ENCODE measurements at places on chromosomes 3 and 15.

GRCh38 chr3:116083683-116084082 lies 361.6 kb downstream of the LSAMP start:
- DNase-seq = peak; percentile 7

GRCh38 chr3:33883538-33883950 lies 85.1 kb downstream of the PDCD6IP start:
- DNase-seq = no peak

- DNase-seq = no peak
These were observed 25.9 kb downstream of the SERP1 start for GRCh38 chr3:150520408-150520807.

GRCh38 chr15:60821462-60822061 lies 342.6 kb upstream of the ICE2 start:
- DNase-seq = no peak

- no peak for DNase-seq
These were observed 370.2 kb downstream of the TIGIT start for GRCh38 chr3:114664006-114664405.

- no peak for DNase-seq
These were observed 48.0 kb upstream of the KLF13 start for GRCh38 chr15:31278544-31279220.

GRCh38 chr3:140387244-140387643 lies 290.6 kb upstream of the TRIM42 start:
- DNase-seq = no peak

DNA sequence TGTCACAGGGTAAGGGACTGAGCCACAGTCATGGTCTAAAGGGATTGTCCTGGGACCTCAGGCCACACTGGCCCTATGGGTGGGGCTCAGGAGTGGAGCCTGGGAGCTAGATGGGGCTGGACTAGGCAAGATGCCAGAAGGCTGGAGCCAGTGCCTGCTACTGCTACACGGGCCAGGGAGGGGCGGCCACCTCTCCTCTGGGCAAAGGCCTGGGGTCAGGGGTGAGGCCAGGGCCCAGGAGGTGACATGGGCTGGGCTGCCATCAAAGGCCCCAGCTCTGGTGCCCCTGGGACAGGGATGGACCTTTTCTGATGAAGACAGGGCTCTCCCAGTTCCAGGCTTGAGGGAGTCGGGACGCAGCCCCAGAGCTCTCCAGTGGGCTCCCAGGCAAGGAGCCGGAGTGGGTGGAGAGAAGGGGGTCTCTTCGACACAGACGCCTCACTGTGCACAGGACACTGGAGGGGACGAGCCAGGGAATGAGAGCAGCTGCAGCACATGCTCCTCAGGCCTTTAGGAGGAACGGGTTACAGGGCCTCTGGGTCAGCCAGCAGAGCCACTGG lies 62.1 kb upstream of the IQSEC1 start:
- no peak for DNase-seq

DNA sequence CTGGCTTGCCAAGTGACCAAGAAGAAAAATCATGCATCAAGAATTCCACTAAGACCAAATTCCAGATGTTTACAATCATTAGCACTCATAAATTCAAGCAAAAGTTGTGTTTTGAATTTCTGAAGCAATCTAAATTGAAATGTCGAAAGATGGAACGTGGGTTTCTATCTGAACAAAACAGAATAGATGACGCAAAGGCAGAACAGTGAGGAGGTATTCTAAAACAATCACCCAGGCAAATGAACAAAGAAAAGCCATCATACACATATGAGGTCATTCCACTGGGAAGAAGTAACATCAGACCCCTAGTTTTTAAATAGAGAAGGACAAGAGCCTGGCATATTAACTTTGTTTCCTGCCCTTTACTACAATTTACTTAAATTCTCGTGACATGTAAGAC lies 58.0 kb downstream of the MCF2L2 start:
- DNase-seq = no peak

GRCh38 chr15:39555885-39556284 lies 25.0 kb upstream of the THBS1 start:
- no peak for DNase-seq

DNA sequence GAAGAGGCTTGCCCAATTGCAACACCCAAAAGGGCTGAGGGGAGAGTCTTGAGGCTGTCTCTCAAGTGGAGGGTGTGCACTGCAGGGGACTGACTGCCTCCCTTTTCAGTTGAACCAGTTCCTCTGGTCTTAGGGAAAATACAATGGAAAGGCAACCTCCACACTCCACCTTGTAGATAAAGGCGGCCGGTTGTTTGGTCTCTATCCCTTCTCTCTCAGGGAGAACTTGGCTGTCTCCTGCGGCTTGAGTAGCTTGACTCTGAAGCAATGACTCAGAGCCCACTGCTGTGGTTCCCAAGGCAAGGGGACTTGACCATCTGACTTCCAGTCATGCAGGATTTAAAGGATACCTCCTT lies 143.2 kb upstream of the UMPS start:
- no peak for DNase-seq

DNA sequence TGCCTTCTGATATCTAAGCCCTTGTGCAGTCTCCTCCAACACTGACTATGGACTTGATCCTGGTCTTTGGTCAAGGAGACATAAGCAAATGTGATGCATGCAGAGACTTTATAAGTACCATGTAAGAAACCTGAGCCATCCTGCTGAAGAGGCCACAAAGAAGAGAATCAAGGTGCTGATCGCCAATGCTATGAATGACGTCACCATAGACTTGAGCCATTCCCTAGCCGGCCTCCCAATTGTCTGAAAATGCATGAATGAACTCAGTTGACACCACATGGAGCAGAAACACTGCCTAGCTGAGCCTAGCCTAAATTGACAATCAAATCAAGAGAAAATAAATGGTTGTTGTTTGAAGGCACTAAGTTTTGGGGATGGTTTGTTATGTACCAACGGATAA lies 51.9 kb downstream of the CERS3 start:
- no peak for DNase-seq

DNA sequence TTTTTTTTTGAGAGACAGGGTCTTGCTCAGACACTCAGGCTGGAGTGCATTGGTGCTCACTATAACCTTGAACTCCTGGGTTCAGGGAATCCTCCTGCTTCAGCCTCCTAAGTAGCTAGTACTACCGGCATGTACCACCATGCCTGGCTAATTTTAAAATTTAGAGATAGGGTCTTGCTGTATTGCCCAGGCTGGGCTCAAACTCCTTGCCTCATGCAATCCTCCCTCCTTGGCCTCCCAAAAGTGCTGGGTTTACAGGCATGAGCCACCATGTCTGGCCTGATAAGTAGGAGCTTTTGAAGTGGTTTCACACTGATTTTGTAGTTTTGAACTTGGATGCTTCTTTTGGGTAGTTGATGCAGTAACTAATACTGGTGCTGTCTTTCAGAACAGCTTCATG lies 7.8 kb downstream of the MAP2K1 start:
- DNase-seq = no peak

- no peak for DNase-seq
These were observed 2.4 kb downstream of the PML start for GRCh38 chr15:73996939-73997338.

DNA sequence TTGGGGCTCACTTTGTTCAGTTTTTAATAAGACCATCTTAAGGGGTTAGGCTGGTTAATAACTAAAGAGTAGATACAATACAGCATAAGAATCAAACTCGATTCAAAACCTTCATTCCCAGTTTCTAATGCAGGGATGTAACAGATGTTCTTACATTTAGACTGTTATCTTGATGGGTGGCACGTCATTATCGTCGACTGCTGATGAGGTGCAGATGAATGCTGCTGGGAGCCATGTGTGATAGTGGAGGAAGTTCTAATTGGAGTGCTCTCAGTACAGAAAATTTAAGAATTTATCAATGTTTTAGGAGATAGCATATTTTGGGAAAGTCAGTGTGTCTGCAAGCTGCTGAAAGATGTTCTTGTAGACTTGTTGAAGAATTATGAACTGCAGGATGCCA lies 331.5 kb downstream of the PTPRG start:
- DNase-seq = no peak

DNA sequence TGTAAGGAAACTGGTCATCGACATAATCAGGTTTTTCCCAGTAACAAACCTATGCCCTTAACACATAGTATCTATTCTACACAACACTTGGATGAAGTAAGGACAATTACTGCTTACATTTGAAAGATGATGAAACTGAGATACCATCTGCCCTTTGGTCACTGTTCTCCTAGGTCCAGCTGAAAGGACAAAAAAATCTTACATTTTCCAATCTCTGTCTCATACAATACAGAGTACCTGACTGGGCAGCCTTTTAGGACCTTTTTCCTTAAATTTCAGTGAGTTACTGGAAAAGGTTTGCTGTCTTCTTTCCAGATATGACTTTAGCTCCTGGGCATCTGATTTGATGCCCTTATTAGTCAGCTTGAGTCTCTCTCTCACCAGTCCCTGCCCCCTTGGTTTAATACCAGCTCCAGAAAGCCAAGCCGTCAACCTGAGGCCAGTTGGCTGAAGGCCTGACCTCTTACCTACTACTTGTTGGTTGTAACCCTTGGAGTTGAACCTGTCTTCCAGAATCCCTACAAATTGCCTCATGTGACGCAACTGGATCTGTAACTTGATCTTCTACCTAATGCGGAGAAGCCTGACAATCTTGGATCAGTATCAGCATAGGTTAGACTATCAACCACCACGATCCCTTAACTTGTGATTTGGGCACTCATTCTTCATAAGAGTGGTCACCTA lies 355.3 kb upstream of the ZNF385D start:
- no peak for DNase-seq

- DNase-seq = no peak
These were observed 43.3 kb downstream of the ADPGK start for GRCh38 chr15:72740219-72740618.

- DNase-seq = no peak
These were observed 66.6 kb downstream of the ARPP21 start for GRCh38 chr3:35705904-35706303.

DNA sequence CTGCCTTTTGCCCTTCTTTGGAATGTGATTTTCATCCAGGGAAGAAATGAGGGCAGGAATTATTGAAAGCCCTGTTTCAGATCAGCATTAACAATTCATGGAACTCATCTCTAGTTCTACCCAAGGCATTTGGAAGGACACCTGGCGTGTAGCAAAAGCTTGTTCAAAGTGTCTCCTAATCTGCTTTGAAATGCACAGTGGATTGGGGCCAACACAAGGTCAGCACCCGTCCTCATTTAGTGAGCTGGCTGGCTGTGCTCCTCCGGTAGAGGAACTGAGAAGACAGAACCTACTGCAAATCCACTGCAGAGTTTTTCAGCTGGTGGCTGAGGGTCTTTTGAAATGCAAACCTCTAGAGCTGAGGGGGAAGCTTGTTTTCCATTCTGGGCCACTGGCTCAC lies 141.6 kb upstream of the STT3B start:
- no peak for DNase-seq

DNA sequence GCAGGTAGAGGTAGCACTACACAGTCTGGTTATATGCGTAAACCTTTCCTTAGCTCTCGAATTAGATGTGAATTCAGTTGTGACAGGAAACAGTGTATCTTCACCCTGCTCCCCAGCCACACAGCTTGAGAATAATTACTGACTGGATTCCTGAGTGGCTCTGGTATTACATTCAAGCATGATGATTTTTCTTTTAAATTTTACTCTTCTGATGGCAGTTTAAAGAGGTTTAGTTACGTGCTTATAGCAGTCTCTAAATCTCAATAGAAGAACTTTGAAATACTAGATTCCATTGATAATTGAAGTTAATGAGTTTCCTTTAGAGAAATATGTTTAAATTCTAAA lies 98.8 kb downstream of the FNDC3B start:
- DNase-seq = no peak

- no peak for DNase-seq
These were observed 28.6 kb upstream of the SPATA12 start for GRCh38 chr3:57031631-57032541.

DNA sequence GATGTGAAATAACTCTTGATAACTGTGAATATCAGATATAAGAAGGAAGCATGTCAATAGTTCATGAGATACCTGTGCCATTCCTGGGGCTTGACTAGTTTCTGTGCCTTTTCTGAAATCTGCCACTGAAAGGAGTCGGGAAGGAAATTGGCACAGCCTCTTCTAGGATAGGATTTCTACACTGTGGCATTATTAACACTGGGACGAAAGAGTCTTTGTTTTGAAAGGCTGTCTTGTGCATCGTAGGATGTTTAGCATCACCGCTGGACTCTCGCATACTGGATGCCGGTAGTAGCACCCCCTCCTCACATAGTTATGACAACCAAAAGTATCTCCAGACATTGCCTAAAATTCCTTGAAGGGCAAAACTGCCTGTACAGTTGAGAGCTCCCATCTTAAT lies 77.9 kb upstream of the SAMMSON start:
- DNase-seq = no peak

DNA sequence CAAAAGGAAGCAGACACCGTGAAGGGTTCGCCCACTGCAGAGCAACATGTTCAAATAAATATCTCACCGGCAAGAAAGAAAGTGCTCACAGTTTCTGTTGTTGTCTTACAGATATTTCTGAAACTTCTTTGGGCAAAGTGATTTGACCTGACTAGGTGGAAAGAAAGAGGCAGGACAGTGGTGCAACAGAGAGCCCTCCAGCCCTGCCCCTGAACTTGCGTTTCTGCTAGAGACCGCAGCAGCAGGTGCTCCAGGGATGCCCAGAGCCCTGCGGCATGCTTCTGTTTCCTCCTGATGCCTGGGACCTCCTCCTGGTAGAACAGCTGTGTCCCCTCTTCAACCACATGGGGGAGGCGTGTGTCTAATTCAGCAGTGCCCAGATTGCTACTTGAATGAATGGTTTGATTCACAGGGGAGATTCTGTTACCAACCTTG lies 123.4 kb downstream of the ATP10A start:
- peak; percentile 40 for DNase-seq

- DNase-seq = peak; percentile 14
These were observed 72.4 kb downstream of the CHDH start for GRCh38 chr3:53773611-53774368.

GRCh38 chr3:61925721-61926120 lies 364.4 kb downstream of the PTPRG start:
- DNase-seq = no peak
